ENCODE measurements at places on chromosomes 3 and 15.

GRCh38 chr3:138937690-138938055, 9.3 kb downstream of the FOXL2 start:
- DNase-seq: no peak

- DNase-seq: no peak
Observed at GRCh38 chr3:94693997-94694640, 631.3 kb downstream of the NSUN3 start.

- DNase-seq: no peak
Observed at GRCh38 chr15:101543926-101544612, 54.6 kb upstream of the PCSK6 start.

DNA sequence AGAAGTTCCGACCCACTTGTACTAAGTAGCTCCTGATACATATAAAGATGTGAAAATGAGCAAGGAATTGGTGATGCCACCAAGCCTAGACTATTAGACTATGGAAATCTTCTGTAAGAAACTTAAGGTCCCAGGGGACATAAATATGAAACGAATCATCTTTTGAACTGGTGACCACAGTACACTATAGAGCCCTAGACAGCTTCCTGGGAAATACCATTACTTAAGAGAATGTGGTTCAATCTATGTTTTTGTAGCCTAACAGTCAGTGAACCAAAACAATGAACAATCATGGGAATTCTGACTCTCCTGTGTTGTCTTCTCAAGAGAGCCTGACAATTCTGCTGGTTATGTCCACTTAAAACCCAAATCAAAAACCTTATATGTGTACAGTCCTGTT, 191.6 kb downstream of the GREM1 start:
- no peak for DNase-seq

GRCh38 chr3:196735751-196736150, 3.9 kb upstream of the PAK2 start:
- no peak for DNase-seq

GRCh38 chr15:28911310-28911931, 25.6 kb downstream of the APBA2 start:
- no peak for DNase-seq

- DNase-seq: no peak
Observed at GRCh38 chr3:62653796-62654195, 221.4 kb downstream of the CADPS start.

DNA sequence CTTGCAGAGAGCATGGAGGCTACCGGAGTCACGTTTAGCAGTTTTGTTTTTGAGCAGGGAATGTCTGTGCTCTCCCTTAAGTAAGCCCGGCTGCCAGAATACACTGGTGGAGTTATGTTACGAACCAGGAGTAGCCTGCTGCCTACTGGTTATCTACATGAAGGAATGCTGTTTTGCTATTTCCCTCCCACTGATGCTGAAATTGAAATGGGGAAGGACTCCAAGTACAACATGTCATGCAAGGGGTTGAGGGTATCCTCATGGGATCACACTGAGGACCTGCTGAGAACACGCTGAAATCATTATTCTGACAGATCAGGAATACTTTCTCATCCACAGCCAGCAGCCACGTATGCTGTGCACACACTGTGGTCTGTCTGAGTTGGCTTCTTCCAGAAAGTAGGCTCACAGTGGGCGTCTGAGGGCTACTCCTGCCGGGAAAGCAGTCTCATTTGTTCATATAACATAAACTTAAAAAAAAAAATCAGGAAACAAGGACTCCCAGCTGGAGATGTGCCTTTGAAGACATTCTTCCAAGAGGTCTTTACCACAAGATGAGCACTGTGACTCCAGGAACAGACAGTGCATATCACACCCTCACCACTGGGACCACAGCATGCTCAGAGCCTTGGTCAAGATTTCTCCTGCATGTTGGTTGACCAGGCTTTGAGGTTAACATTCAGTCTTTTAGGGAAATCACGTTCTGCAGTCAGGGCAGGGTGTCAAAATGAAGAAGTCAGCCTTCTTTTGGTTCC, 300.4 kb upstream of the RASGRP1 start:
- no peak for DNase-seq

All from stimulated activated CD4-positive, alpha-beta T cell treated with anti-CD3 and anti-CD28 coated beads, Interleukin-12 subunit alpha, Interleukin-12 subunit beta, amount 100 ng/mL, for 24 hours (primary cell).